Skin of body (tissue), 3 donors: ENCODE measurements at places on chromosomes 7 and 10.

DNA sequence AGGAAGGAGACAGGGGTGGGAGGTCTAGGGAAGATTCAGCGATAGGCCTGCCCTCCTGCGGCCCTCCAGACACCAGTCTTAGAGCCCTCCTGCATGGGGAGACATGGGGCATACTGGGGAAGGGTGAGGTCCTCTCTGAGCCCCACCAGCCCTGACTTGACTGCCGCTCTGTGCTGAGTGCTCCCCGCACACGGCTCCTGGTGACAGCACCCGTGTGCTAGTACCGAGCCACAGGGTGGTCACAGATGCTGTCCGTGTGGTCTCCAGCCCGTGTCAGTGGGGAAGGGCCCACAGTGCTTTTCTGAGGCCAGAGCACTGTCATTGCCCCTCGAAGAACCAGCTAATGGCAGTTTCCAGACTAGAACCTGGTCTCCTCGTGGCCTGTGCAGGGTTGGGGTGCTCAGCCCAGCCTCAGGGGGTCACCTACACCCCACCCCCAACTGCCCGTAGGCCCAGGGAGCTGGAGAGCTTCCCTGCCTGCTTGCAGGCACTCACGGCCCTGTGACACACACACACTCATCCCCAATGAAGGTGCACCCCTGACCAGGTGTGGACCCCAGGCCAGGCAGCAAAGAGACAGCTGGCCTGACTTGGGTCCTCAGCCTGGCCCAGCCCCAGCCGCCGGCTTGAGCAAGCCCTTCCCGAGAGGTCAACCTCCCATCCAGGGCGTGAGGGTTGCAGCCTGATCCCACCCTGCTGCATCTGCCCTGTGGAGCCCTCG, 86.0 kb upstream of the RET start:
- DNase-seq: no peak

- peak; percentile 19 for DNase-seq
Observed at GRCh38 chr10:124025660-124026588, 67.5 kb downstream of the CHST15 start.

DNA sequence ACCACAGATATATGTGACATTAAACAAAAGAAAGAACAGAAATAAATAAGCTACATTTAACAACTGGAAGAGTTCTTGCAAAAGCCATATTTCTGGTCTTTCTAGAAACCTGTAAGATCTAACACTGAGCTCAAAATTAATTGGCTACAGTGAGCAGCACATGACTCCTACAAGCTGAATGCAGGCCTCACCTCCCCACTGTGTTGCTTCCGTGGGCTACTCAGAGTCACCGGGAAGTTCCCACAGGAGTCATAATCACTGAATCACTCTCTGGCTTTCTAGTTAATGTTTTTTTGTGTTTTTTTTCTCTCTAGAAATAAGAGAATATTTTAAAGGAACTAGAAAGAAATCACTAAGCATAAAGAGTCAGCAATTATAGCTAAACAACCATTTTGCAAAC, 10.2 kb upstream of the MRPS24 start:
- no peak for DNase-seq

DNA sequence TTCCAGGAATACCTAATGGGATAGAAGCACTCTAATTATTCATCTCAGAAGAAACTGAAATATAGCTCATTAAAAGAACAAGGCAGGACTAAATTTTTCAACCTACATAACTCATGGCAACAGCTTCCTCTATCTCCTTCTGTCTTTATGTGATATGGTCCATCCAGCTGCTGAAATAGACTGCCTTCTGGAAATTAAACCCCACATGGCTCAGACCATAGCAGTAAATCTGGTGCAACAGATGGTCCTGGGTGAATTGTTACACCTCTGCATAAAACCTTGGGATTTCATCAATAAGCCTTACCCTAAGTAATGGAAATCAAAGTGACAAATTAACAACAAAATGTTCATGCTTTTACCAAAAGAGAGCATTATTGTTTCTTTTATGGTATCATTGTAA, 205.6 kb upstream of the CSTF2T start:
- no peak for DNase-seq

GRCh38 chr10:82811621-82812020, 936.6 kb downstream of the NRG3 start:
- DNase-seq: no peak

GRCh38 chr7:144820552-144820951, 15.3 kb downstream of the TPK1 start:
- no peak for DNase-seq

DNA sequence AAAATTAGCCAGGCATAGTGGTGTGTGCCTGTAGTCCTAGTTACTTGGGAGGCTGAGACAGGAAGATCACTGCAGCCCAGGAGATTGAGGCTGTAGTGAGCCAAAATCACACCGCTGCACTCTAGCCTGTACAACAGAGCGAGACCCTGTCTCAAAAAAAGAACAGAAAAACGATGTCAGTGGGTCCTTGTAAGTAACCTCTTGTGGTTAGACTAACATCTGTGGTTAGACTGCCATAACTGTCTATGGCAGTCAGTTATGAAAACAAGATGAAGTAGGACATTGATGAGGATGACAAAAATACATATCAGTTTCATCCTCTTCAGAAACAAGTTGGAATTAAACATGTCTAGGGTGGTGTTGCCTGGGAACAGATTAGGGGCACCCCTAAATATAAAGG, 53.3 kb downstream of the AKAP9 start:
- DNase-seq: no peak

DNA sequence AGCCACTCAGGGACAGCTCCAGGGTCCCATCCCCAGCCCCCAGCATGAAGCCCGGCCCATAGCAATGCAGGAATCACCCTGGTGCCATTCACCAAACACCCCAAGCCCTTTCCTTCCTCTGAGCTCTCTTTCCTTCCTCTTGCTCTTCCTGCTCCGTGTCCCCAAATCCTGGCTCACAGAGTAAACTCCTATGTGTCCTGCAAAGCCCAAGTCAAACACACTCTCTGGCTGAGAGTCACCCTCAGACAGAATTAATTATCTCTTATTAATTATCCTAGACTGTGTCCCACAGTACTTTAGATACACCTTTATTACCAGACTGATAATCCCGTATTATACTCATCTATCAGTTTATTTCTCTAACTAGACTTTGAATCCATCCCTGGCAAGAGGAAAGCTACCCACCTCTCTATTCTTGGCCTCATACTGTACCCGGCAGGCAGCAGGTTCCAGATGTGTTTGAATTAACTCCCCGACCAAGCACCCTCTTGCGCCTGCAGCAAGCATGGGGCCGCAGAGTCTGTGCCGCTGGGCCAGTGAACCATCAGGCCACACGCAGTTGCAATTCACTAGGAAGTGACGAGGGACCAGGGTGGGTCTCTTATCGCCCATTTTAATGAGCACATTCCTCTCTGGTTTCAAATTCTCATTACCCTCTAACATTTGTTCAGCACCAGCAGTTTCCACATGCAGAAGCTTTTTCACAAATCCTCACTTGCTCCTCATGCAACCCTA, 86.7 kb downstream of the PRKAG2 start:
- DNase-seq: no peak

DNA sequence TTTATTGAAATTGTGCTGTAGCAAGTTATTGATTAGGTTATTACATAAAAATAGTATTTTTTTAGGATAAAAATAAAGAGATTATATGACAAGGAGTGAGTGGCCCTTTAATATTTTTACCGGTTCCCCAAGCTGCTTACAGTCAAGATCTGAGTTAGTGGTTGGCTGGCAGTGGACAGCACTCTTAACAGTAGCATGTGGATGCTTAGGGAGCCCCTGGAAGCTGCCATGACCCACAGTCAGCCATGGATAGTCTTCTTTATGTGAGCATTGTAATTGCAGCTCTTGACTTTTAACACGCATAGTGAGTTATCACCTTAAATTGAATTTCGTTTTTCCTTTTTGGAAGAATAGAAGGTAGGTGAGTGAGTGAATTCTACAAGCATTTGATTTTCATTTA, 22.1 kb downstream of the RAB18 start:
- DNase-seq: no peak

- DNase-seq: no peak
Observed at GRCh38 chr10:78302739-78302988, 269.0 kb downstream of the RPS24 start.

- no peak for DNase-seq
Observed at GRCh38 chr10:19310066-19310465, 261.5 kb downstream of the MALRD1 start.

GRCh38 chr7:54880326-54880989, 121.4 kb upstream of the SEC61G start:
- DNase-seq: no peak

DNA sequence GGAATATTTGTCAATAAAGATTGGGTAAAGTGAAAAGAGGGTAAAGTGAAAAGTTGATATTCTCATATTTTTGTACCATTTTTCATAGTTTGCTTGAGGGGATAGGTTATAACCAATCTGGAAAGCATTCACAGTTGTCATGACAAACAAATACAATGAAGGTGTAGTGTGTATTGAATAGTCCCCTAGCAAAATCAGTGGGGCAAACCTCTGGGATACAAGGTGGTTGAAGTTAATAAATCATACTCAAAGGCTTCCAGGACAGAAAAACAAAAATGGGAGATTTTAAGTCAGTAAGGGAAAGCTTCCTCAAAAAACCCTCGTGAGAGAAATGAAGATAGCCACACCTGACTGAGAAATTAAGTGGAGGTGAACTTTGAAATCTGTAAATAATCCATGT, 39.4 kb downstream of the PHTF2 start:
- no peak for DNase-seq

GRCh38 chr7:17863095-17863808, 77.0 kb downstream of the SNX13 start:
- DNase-seq: no peak

GRCh38 chr10:92267343-92267742, 23.5 kb downstream of the CPEB3 start:
- DNase-seq: no peak

GRCh38 chr7:6256677-6257535, 15.5 kb downstream of the CYTH3 start:
- peak; percentile 80 for DNase-seq

- DNase-seq: no peak
Observed at GRCh38 chr7:154953006-154953684, 49.8 kb downstream of the PAXIP1 start.

DNA sequence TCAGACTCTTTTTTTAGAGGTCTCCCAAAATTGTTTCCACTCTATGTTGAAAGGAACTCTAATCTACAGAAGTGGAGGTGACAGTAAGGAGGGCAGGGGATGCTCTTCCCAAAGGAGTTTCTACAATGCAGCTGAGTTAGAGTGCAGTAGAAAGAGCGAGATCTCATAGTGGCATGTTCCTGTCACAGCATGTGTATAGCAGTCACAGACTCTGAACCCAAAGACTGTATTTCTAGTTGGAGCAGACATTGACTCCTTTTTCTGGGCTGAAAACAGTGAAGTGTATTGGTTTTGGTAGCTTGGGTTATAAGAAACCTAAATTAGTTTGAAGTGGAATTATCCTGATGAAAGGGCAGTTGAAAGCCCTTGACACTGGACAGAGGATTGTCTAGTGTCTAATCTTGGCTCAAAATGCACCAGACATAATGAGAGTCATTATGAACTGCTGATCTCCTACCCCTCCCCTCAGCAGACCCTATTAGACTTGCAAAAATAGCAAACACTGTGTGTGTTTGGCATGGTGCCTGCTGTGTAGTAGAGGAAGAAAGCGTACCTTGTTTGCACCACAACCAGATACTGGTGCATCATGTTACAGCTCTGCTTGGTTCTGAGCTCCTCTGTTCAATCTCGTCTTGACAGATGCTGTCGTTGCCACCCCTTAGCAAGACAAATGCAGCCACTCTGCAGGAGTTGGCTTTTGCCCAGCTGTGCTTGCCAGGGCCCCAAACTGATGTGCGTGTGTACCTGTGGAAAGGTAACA, 336.0 kb downstream of the AUTS2 start:
- no peak for DNase-seq

- no peak for DNase-seq
Observed at GRCh38 chr7:44489955-44490350, 505 bp downstream of the NUDCD3 start.

GRCh38 chr7:105799677-105800076, 76.7 kb downstream of the ATXN7L1 start:
- DNase-seq: no peak

DNA sequence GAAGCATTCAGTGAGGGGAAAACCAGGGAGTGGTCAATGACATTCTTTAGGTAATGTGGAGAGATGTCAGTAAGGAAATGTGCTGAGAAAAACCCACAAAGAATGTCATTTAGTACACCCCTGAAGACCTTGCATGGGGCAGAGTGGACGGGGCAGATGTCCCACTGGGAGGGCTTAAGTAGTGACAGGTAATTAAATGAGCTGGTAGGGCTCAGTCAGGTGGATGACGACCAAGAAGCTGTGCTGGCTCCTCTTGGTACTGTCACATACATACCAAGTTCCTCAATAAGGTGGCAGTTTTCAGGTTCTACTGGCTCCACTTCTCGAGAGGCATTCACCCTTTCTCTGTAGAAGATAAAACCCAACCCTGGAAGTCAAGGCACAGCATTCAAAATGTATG, 1.8 kb downstream of the PON3 start:
- no peak for DNase-seq

DNA sequence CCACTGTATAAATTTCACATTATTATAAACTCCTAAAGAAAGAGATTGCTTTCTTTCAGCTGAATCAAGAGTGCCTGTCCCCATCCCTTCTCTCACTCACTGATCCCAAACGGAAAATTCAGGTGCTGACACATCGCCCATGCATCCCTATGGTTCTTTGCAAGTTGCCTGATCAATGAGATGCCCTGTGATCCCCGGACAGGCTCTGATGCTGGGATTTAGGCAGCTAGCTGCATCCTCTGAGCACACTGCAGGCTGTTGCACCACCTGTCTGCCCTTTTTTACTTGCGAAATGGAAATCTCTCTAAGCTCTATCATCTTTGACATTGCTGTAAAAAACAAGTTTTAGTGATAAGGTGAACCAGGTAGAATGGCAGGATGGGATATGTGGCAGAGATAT, 456.5 kb downstream of the GATA3 start:
- no peak for DNase-seq

DNA sequence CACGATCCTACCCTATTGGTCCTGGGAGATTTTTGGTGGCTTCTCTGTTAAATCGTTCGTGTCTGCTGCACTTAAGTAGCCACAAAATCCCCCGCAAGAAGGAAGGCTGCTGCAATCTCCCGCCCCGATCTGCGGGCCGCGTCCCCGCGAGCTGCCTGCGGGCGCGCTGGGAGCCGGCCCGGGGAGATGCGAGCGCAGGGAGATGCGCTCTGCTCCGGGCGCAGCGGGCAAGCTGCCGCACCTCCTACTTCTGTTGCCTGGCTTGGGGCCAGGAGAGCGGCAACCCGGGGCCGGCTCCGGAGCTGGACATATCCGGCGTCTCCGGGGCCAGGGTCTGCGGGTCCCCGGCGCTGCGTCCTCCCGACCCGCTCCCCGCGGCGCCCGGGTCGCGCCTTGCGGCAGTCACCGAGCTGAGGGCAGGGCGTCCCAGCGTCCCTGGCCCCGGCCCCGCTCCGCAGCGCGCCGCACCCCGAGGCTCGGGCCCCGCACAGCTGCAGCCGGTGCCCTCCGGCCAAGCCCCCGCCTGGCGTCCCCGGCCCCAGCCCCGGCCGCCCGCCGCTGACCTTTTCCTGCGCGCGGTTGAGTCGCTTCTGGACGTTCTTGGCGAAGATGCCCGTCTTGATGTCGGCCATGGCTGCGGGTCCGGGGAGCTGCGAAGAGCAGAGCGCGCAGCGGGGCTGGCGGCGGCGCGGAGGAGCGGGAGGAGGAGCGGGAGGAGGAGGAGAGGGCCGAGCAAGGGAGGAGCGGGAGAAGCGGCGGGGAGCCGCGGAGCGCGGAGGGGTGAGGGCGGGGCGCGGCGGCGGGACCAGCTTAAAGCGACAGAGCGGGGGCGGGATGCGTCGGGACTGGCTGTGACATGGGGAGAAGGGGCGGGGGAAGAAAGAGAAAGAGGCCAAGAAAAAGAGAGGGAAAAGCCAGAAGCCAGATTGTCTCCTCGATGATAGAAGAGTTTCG, at the start of gene AMPH:
Gene AMPH (minus strand): TSS at position 654 of the 954 bp plus-strand sequence. CDS start 22 bp downstream, at position 632.
- peak; percentile 67 for DNase-seq

- DNase-seq: peak; percentile 90
Observed at GRCh38 chr10:12938271-12938670, 63.2 kb downstream of the CCDC3 start.
